ENCODE measurements at places on chromosomes 6 and 20. TPM values are rescaled to one million over a fixed set of nuclear protein-coding genes. Genes with fewer than 3 reads are reported as not detected.

Gene CST2
- polyA plus RNA-seq = 0.30 TPM

Gene PRSS16
- polyA plus RNA-seq = 3.2 TPM

Gene FOXS1
- polyA plus RNA-seq = 5.9 TPM

Gene PDE10A
- polyA plus RNA-seq = 4.7 TPM

Gene SLC22A7
- polyA plus RNA-seq = 0.17 TPM

Gene PROKR2
- not detected for polyA plus RNA-seq

Gene EMILIN3
- 1.8 TPM for polyA plus RNA-seq

Gene WFDC10B
- not detected for polyA plus RNA-seq

Gene GMNN
- 47.3 TPM for polyA plus RNA-seq

Gene NR2E1
- polyA plus RNA-seq = 0.09 TPM

Gene OPN5
- 0.10 TPM for polyA plus RNA-seq

Gene ZNF133
- polyA plus RNA-seq = 34.6 TPM

Gene MACROD2
- polyA plus RNA-seq = 8.1 TPM

Gene IL17F
- polyA plus RNA-seq = not detected

Gene RRP36
- 50.7 TPM for polyA plus RNA-seq

Gene TRIM40
- 0.14 TPM for polyA plus RNA-seq

Gene PPP1R3G
- 1.3 TPM for polyA plus RNA-seq

Gene DEFB132
- not detected for polyA plus RNA-seq

Gene DDR1
- 96.3 TPM for polyA plus RNA-seq

Gene VGLL2
- not detected for polyA plus RNA-seq

Gene DDO
- 1.6 TPM for polyA plus RNA-seq

Gene PPP1R16B
- 7.0 TPM for polyA plus RNA-seq

Gene CLPSL2
- not detected for polyA plus RNA-seq

Gene RNF114
- 65.0 TPM for polyA plus RNA-seq

Gene CRIP3
- 3.9 TPM for polyA plus RNA-seq

Gene OR2H1
- not detected for polyA plus RNA-seq

Gene CCN2
- 78.1 TPM for polyA plus RNA-seq

Gene TP53TG5
- 2.1 TPM for polyA plus RNA-seq

Gene SLC32A1
- polyA plus RNA-seq = not detected

Gene BIRC7
- not detected for polyA plus RNA-seq

Gene KCNQ5
- polyA plus RNA-seq = 3.4 TPM

Gene PRRT1
- polyA plus RNA-seq = 1.9 TPM

Gene KDM1B
- polyA plus RNA-seq = 22.3 TPM

Gene LTB
- polyA plus RNA-seq = 2.4 TPM

Gene LY6G5C
- 2.7 TPM for polyA plus RNA-seq

Gene AK9
- 18.0 TPM for polyA plus RNA-seq

Gene TMEM14A
- 48.7 TPM for polyA plus RNA-seq

Gene SNPH
- 2.1 TPM for polyA plus RNA-seq

Gene ATP6V1G2
- polyA plus RNA-seq = 5.9 TPM

Gene ORC3
- 35.5 TPM for polyA plus RNA-seq

Gene C4B
- 8.7 TPM for polyA plus RNA-seq

Gene CDYL
- 31.4 TPM for polyA plus RNA-seq

Gene PAX1
- not detected for polyA plus RNA-seq

Gene LY6G5B
- polyA plus RNA-seq = 24.1 TPM

Gene LRRN4
- polyA plus RNA-seq = 1.6 TPM

Gene RAD21L1
- polyA plus RNA-seq = not detected

Gene SPATA25
- 3.6 TPM for polyA plus RNA-seq

Gene PPARD
- polyA plus RNA-seq = 27.4 TPM

Gene TSBP1
- polyA plus RNA-seq = 0.49 TPM

Gene SAPCD1
- polyA plus RNA-seq = 8.2 TPM

Gene OTOR
- not detected for polyA plus RNA-seq

Gene CAGE1
- polyA plus RNA-seq = 0.05 TPM

Gene C6orf118
- polyA plus RNA-seq = 5.5 TPM

Gene GRIK2
- polyA plus RNA-seq = 0.58 TPM
